ENCODE measurements at places on chromosomes 11 and 22.

DNA sequence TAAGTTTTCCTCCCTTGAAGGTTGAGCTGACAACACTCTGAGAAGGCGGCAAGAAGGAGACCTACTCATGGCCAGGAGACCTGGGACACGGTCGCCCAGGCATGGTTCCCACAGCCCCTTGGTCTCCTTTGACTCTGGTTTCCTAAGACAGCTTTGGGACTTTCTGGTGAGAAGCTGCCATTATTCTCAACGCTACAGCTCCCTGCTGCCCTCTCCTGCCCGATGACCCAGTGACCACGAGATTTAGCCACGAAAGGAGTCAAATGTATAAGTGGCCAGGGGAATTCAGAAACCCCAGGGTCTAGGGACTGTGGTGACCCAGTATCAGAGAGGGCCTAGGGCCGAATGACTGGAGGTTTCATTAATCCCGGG, 699 bp upstream of the SDF2L1 start:
- DNase-seq, result no peak

GRCh38 chr22:49080631-49081030, 747.0 kb downstream of the BRD1 start:
- DNase-seq, result no peak

- no peak for DNase-seq
These were observed 12.3 kb downstream of the IPO7 start for GRCh38 chr11:9396752-9397151.

DNA sequence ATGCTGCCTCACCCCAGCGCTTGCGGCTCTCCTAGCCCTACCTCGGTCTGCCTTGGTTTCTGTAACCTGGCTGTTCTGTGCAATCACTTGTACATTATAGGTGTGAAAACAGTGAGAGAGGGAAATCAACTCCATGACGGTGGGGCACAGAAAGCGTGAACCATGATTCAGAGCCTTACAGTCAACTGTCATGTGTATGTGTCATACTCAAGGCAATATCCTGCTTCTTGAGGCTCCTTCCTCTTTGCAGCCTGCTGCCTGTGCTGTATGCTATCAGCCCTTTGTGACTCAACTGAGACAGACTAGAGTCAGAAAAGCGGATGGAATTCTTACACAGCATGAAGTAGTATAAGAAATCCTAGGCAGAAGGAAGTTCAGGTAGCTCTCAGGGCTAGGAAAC, 2.1 kb downstream of the NRIP3 start:
- DNase-seq, result peak; percentile 29

GRCh38 chr22:37229805-37230672, 14.0 kb downstream of the RAC2 start:
- DNase-seq, result peak; percentile 89

GRCh38 chr11:119384332-119384731, 2.8 kb upstream of the USP2 start:
- DNase-seq, result no peak

DNA sequence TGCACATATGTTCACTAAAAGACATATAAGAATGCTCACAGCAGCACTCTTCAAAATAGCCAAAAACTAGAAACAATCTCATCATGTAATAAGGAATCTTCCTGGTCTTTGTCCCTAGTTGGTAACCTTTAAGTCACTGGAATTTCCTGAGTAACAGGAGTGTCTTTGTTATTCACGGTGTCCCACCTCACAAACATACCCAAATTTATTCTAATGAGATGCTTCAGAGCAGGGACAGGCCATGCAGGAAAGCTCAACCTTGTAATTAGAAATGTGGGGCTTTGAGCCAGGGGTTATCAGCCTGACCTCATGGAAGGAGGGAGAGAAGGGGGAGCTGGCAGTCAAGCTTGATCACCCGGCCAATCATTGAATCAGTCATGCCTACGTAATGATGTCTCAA, 40.3 kb upstream of the NFRKB start:
- no peak for DNase-seq

- DNase-seq, result no peak
These were observed 21.3 kb upstream of the MTNR1B start for GRCh38 chr11:92948116-92948515.

DNA sequence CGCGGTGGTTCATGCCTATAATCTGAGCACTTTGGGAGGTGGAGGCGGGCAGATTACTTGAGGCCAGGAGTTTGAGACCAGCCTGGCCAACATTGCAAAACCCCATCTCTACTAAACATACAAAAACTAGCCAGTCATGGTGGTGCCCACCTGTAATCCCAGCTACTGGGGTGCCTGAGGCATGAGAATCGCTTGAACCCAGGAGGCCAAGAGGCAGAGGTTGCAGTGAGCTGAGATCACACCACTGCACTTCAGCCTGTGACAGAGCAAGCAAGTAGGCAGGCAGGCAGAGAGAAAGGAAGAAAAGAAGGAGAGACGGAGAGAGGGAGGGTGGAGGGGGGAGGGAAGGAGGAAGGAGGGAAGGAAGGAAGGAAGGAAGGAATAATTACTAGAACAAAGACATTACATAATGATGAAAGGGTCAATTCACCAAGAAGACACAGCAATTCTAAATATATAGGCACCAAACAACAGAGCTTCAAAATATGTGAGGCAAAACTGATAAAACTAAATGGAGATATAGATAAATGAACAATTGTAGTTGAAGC, 13.8 kb upstream of the CLDN5 start:
- DNase-seq, result no peak

Data from stimulated activated CD4-positive, alpha-beta T cell treated with anti-CD3 and anti-CD28 coated beads, Interleukin-2, amount 100 ng/mL, for 4 hours (primary cell).